HT1080 (cell line): ENCODE measurements at places on chromosomes 1 and 21. TPM values are rescaled to one million over a fixed set of nuclear protein-coding genes. Genes with fewer than 3 reads are reported as not detected.

The FCGR3B gene
- not detected in 2 replicates for total RNA-seq

GRCh38 chr1:24963099-24963872 is 33.2 kb upstream of the RUNX3 start:
- DNase-seq, result no peak

DNA sequence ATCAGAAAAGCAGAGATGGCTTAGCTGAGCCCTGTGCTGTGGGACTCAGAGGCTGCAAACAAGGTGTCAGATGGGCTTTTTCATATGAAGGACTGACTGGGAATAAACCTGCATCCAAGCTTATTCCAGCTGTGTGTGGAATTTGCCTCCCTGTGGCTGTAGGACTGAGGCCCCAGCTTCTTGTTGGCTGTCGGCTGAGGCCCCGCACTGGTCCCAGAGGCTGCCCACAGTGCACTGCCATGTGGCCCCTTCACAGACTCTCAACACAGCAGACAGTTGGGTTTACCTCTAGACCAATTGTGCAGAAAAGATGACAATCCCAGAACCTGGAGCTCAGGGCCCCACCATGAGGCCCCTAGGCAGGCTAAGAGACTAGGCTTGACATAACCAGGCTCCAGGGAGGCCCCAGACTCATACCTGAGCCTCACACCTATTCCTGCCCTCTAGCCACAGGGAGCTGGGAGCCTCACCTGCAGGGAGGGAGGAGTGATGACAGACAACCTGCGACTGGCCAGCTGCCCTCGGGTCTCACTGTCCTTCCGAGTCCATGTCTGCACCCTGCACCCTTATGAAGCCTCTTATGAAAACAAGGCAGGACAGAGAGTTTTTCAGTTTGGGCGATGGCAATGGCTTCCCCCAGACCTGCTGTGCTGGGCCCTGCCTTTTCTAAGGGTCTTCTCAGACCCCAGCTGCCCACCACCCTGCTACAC is 615.5 kb downstream of the NPHP4 start:
- DNase-seq, result no peak

- DNase-seq, result no peak
Observed at GRCh38 chr1:82704966-82705365, 904.2 kb downstream of the ADGRL2 start.

- DNase-seq, result no peak
Observed at GRCh38 chr1:236137285-236137852, 5.0 kb upstream of the GPR137B start.

- no peak for DNase-seq
Observed at GRCh38 chr21:36710729-36711048, 11.8 kb downstream of the SIM2 start.

DNA sequence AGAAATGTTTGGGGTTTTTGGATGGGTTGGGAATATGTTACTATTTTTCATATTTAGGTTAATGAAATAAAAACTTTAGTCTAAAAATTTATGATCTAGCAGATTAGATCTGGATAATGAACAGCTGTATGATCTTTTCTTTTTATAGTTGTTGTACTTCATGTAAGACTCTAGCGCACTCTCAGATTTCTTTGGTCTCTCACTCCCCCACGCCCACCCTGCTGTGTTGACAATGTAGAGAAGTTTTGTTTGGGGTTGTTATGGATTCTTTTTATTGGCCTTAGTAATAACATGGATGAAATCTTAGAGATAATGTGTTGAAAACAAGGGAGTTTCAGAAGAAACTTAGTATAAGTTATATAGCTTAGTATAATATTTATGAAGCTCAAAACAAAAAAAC is 5.5 kb downstream of the KLF18 start:
- DNase-seq, result no peak
